Stimulated activated CD8-positive, alpha-beta memory T cell treated with anti-CD3 and anti-CD28 coated beads, Interleukin-2, amount 100 ng/mL, for 48 hours (primary cell): ENCODE measurements at places on chromosomes 3 and 15.

DNA sequence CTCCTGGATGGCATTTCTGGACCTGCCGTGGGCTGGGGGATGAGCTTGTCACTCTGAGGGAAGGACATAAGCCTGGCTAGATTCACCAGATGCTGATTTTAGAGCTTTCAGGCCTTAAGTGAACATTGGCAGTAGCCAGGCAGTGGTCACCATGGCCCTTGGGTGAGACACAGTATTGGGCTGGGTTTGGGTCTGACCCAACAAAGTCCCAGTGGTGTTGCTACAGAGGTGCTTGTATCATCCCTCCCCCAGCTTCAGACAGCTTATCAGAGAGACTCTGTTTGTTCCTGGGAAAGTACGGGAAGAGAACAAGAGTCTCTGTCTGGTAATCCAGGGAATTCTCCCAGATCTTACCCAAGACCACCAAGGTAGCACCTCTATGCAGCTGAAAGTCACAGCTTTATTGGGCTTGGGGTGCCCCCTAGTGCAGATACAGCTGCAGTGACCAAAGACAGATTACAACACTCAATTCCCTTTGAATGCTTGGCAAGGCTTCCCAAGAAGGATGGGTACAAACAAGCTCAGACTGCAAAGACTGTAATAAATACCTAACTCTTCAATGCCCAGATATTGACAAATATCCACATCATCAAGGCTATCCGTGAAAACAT, 9.8 kb upstream of the RUVBL1 start:
- DNase-seq = peak; percentile 23

- DNase-seq = no peak
These were observed 52.6 kb downstream of the MCF2L2 start for GRCh38 chr3:183375787-183376186.

- DNase-seq = no peak
These were observed 139.9 kb upstream of the TLE3 start for GRCh38 chr15:70237626-70238025.

- DNase-seq = no peak
These were observed 61.9 kb upstream of the PHLDB2 start for GRCh38 chr3:111797171-111797615.

GRCh38 chr3:135125171-135125801, 330.2 kb downstream of the EPHB1 start:
- DNase-seq = no peak

- DNase-seq = no peak
These were observed 1.5 kb downstream of the STXBP5L start for GRCh38 chr3:120909602-120909878.

DNA sequence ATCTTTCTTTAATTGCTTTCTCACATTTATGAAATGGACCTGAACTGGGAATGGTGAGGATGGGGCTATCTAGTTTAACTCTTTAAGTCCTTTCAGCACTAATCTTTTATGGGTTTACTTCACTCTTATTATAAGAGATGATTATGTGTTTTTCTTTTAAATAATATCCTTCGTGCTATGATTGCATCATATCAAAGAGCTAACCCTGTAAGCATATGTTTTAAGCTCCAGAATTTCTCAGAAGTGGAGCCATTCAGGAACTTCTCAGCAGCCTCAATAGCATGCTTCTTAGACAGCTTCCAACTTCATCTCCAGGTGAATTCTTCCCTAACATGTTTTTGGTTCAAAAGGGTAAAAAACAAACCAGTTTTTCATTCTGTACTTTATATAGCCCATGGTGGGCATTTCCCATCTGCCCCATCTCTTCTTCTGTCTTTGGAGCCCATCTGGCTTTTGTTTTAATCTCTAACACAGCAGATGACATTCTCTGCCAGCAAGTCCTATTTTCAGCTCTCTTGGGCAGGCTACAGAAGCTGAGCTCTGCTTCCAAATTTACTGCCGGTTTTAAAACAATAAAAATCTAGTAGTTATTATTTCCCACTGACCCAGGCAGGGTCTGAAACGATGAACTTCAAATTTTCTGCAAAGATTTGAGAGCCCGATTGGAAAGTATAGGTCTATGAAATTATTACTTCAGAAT, 26.8 kb upstream of the IL1RAP start:
- DNase-seq = no peak
